ENCODE measurements at places on chromosomes 2 and 18. TPM values are rescaled to one million over a fixed set of nuclear protein-coding genes. Genes with fewer than 3 reads are reported as not detected.
A peak's percentile ranks its signal among the peaks of the same experiment; 100 is the strongest.

DNA sequence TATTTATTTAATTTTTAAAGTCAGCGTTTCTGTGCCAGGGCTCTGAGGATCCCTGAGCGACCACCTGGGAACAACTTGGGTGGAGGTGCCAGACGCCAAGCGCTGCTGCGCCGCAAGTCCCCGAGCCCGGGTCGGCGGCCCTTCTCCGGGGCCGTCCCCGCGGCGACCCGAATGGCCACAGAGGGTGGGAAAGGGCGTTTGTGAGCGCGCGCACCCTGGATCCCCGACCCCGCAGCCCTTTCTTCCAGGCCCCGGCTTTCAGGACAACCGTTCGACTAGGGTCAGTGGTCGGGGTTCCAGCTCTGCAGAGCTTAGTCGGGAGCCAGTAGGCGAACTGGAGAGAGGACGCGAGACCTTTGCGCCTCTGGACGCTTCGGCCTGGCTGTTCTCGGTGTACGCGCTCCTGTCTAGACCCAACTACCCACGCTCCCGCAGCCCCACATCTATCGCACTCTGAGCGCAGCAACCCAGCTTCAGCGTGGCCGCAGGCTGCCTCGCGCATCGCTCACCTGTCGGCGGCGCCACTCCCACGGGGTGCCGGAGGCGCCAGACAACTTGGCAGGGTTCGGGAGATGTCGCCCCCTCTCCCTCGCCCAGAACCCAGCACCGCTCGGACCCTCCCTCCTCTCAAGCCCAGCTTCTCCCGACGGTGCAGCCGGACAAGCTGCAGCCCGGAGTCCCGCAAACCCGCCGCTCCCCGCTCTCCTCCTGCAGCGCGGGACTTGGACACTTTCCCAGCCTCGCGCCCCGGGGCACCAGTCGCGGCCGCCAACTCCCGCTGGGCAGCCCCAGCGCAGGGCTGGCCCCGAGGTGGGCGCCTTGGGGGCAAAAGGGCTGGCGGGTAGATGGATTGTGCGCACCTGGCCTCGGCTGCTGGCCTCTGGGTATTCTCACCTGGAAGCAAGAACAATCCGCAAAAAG, 758 bp downstream of the LYPD1 start:
- DNase-seq = no peak

GRCh38 chr2:234269769-234270204, 219.3 kb downstream of the SPP2 start:
- no peak for DNase-seq

GRCh38 chr2:25337276-25337675, 4.4 kb downstream of the DNMT3A start:
- DNase-seq = no peak

DNA sequence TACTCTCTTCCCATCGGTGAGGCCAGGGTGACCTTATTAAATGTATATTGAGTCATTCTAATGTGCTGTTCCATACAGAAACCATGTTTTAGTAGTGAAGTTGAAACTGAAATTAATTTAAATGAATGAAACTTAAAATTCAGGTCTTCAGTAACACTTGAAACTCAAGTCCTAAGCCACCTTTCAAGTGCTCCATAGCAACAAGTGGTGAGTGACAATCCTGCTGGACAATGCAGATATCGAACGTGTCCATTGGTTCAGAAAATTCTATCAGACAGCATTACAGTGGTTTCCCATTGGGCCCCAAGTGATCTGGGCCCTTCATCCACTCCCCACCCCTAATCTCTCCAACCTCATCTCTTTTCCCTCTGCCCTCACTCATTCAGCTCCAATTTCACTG, 48.7 kb downstream of the HNMT start:
- DNase-seq = no peak

DNA sequence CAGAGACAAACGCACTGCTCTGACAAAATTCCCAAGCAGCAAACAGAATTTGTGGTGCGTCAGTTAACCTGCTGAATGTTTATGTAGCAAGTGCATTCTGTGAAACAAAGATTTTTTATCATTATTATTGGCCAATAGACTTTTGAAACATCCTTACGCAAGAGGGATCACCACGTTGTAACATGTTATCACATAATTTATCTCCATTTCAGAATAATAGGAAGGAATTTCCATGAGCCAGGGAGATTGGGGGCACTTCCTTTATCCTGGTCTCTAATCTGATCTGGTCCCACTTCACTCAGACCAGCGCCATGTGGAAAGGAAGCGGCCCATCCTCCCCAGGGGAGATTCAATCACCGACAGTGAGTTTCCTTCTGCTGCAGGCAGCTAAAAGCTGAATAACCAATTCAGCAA, 166.1 kb downstream of the PID1 start:
- DNase-seq = no peak

DNA sequence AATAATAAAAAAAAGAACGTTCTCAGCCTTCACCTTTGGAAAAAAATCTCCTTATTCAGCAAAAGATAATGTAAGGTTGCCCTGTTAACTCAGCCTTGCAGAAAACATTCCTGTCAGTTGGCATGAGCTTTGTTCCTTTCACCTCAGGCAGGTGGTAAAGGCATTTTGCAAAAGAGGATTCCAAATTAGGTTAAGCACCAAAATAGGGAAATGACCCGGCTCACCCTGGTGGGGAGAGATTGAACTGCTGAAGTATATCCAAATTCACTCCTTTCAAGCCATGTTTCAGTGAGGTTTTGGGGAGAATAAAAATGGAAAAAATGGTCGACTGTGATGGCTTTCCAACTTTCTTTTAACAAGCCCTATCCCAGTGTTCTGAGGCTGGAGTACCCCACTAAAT, 1988.8 kb upstream of the PIK3C3 start:
- no peak for DNase-seq

- peak; percentile 48 for DNase-seq
Measured at GRCh38 chr18:41842886-41843285, 112.1 kb upstream of the PIK3C3 start.

DNA sequence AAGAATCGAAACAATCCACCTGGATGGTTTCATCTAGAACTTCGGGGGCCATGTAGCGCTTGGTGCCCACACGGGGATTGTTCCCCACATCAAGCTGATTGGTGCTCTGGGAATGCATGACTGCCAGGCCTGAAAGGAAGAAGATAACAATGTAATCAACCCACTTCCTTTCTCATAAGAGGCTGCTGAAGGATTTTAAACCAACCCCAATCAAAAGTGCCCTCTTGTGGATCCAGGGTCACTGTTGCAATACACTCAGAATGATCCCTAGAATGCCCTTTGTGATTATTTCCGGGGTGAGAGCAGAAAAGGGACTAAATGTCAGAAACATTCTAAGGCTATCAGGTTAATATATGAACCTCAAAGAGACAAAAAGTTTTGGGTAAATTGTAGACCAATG, 115.2 kb downstream of the ACVR1 start:
- DNase-seq = no peak

DNA sequence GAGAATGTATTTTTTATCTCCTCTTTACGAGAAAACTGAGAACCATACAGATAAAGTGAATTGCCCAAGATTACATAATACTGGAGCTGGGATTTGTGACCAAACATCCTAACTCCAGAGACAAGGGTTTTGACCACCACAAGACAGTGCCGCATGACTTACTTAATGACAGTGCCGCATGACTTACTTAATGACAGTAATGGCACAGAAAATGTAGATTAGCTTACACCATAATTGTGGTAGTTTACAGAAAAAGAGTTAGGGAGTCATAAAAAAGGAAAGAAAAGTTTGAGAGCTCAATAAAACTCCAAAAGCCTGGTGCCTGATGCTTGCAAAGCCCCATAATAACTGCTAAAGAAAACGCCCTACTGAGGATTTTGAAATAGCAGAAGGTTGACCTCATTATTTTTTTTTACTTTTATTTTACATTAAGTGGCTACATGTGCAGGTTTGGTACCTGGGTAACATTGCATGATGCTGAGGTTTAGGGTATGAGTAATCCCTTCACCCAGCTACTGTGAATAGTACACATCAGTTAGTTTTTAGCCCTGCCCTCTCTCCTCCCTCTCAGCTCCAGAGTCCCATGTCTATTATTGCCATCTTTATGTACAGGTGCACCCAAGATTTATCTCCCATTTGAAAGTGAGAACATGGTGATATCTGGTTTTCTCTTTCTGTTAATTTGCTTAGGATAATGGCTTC, 310.0 kb upstream of the UBE2E3 start:
- DNase-seq = peak; percentile 24

DNA sequence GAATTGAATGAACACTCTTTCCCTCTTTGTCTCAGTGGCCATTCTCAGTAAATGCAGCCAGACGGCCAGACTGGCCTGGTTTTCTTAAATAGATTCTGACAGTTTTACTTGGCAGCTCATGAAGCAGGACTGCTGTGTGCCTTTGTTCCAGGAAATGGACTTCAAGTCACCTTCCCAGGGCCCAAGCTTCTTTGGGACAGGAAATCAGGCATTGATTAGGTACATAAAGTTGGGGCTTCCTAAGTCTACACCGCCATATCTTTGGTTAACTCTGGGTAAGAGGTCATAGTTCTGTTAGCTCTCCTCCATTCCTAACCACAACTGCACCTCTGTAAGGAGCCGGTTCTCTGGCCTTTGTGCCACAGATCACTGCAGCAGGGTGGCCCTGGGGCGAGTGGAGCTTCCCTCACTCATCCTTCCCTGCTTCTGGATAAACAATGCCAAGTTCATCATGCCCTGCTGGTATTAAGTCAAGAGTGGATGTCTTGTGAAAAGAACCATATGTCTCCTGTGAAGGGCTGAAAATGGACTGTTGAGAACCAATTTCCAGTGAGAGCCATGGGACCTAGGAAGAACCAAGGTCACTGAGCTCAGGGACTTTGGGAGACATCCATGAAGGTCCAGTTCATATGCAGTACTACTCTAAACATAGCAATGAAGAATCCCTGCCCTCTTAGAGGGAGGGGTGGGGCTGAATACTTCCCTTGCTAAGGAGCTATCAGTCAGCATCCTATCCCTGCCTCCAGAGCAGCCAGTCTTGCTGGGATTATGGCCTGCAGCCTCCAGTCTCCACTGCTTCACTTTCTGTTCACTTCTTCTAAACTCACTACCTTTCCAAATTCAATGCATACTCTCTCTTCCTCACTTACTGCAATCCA, 122.6 kb upstream of the XPO1 start:
- DNase-seq = no peak

GRCh38 chr2:3643371-3644245, 14.4 kb upstream of the ALLC start:
- DNase-seq = no peak

DNA sequence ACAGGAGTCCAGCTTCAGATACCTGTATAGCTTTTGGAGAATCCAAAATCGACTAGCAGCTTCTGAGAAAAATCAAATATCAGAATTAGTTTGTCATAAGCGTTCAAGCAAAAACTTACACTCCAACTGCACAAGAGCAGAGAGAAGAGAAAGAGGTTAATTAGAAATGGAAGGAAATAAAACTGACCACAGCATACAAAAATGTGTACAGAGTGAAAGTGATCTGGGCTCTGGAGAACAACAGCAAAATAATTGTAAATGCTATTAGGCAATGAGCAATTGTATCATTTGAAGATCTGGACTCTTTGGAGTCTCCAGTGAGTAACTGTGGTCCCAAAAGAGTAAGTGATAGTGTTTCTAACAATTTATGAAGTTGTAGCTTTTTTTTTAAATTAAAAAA, 867.3 kb downstream of the TRIB2 start:
- no peak for DNase-seq

DNA sequence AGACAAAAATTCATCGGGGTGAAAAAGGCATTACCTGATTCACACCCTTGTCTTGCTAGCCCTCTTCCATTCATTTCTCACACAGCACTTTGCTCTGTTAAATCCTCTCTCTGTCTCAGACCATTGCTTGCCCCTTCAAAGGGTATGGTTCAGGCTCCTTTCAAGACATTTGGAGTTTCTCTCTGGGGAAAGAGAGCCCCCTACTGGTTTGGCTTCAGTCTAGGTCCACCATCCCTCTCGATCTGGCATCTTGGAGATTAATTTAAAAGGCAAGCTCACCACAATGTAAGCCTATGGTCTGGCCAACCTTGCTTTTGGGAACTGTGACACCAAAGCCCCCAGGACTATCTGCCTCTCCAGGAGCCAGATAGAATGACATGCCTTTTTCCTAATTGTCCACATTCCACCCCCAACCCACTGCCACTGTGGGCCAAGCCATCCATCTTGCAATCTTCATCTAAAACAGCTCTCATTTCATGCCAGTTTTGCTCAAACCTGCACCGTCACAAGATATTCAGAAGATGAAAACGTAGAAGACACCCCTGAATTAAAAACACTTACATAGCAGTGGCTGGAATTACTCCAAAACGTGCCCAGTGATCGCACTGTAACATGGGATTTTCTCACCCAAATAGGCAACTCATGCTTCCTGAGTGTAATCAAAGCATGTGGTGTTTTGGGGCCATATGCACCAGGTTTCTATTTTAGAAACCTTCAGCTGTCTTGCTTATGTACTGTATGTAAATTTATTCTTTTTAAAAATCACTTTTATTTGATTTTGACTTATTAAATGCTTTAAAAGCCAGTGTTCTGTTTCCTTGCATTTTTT, 93.9 kb downstream of the FARSB start:
- peak; percentile 68 for DNase-seq

DNA sequence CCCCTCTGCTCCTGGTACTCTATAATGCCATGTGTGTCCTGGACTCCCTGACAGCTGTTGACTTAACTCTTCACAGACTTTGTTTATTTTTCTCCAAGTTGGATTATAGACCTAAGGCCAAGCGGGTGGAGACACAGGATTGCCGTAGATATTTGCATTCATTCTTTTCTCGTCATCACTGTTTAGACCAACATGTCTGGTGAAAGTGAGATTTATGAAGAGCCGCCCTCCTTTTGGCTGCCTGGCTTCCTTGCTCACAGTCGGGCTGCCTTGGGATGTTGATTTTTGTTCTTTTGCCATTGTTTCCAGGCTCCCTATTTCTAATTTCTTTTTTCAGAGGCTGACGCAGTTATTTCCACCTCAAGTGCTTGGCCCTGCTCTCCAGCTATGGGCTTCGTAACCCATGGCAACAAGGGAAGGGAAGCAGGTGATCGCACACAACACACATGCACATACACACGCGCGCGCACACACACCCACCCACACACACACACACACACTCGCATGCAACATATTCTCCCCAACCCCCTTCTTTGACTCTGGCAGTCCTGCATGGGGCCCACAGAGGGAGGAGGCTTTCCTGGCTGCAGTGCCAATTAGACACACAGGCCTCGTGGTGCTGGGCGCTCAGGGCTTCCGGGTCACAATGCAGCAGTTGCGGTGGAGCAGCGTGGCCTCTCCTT, 296.5 kb downstream of the MTX2 start:
- DNase-seq = no peak

- DNase-seq = no peak
Measured at GRCh38 chr2:55547001-55547400, 27.5 kb downstream of the CFAP36 start.

GRCh38 chr2:203814661-203815540, 52.7 kb upstream of the CTLA4 start:
- peak; percentile 77 for DNase-seq

GRCh38 chr2:112644933-112645309, 818 bp upstream of the SLC20A1 start:
- peak; percentile 82 for DNase-seq

- DNase-seq = no peak
Measured at GRCh38 chr2:44770221-44771195, 171.0 kb upstream of the SIX3 start.

DPP4 gene
- 65.7 TPM for total RNA-seq

WNT6 gene
- total RNA-seq = 3.5 TPM

VWA3B gene
- not detected for total RNA-seq

LIMS4 gene
- total RNA-seq = 1.1 TPM

LOXL3 gene
- 1.1 TPM for total RNA-seq

TXNL1 gene
- 59.9 TPM for total RNA-seq

INHBB gene
- total RNA-seq = 0.52 TPM

CIB4 gene
- total RNA-seq = not detected

ANKRD30BL gene
- not detected for total RNA-seq

Measured in renal cortical epithelial cell (primary cell).